Chondrocyte (in vitro differentiated cells): ENCODE measurements at places on chromosomes 3 and 15.

DNA sequence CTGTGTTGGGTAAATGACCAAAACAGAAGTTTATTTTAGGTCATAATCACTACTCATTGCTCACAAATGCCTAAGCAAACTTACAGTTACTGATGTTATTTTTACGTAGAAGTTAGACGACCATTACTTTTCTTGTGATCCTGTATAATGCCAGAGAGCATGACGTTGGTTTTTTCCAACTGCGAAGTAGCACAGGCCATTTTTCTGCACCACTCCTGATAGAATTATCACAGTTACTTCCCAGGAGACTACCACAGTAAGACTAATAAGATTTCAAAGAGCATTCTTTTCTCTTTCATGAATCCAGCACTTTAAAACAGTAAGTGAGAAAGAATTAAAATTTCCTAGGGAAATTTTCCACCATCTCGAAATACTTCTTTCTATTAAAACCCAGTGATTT lies 19.8 kb downstream of the CD200 start:
- no peak for DNase-seq

DNA sequence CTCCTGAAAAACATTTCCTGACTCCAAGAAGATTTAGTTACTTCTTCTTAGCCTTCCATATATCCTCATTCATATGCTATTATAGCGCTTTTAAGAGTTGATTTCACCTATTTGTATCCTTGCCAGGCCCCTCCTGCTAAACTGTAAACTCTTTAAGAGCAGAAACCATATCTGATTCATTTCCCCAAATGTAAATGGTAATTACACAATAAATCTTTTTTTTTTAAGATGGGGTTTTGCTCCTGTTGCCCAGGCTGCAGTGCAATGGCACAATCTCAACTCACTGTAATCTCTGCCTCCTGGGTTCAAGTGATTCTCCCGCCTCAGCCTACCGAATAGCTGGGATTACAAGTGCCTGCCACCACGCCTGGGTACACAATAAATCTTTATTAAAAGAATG lies 4.5 kb downstream of the DLEC1 start:
- no peak for DNase-seq

DNA sequence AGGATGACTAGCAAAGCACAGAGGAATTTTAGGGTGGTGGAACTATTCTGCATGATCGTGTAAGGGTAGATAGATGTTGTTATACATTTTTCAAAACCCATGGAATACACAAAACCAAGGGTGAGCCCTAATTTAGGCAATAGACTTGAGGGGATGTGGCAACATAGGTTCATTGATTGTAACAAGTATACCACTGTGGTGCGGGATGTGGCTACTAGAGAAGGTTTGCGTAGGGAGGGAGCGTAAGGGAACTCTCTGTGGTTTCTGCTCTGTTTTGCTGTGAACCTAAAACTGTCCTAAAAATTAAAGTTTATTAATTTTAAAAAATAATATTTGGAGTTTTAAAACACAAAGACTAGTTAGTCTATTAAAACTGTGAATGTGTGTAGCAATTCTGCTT lies 202.8 kb downstream of the PLCL2 start:
- no peak for DNase-seq

DNA sequence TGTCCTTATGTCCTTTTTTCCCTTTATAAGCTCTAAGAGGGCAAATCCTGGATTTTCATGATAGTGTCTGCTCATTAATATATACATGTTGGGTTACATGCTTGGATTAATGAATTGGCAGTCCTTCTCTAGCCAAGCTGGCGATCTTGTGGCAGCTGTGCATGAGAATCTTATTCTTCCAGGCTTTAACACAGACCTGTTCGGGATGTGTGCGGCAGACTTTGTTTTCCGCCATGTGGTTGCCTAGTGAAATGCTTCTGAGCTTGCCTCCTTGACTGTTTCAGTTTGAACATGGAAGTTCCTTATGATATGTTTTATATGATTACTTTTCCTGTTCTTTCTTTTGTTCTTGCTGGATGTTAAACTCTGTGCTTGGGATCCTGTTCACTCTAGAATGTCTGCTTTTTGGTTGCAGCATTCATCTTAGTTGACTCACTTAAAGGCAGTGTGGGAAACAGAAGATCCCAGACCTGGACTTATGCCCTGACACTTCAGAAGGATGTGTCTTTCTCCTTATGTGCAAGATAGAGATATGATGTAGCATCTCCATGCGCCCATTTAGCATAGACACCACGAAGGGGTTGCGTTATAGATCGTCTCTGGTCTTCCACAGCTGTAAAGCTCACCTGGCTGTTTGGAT lies 7.2 kb downstream of the CHCHD6 start:
- DNase-seq = no peak

GRCh38 chr15:45891766-45892165 lies 256.9 kb downstream of the SQOR start:
- no peak for DNase-seq

DNA sequence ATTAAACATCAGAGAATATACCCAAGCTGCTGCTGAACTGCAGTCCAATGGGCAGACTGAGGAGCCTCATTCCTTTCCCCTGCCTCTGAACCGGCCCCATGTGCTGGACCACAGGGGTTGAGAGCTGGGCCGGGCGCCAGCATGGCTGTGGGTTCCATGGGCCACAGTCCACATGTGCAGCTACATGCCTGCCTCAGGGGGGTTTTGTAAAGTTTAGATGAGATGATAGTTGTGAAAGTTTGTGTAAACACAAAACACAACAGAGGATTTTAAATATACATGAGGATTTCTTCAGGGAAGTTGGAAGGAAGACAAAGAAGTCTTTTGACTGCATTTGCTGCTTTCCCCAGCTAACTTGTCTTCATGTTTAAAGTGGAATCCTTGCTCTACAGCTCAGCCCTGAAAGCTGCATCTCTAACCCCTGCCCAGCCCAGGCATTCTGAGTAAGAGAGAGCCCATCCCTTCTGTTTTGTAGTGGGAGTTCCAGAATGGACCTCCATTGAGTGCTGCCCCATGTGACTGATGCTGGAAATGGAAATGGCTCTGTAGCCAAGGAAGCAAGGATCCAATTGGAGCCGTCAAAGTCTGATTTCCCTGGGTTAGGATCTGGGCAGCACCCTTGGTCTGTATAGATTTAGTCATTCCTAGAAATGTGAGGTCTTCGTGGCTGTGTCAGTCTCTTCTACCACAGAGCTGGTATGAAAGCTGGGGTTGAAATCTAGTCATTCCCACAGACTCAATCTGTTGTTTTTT lies 17.5 kb downstream of the SLC12A8 start:
- DNase-seq = no peak

DNA sequence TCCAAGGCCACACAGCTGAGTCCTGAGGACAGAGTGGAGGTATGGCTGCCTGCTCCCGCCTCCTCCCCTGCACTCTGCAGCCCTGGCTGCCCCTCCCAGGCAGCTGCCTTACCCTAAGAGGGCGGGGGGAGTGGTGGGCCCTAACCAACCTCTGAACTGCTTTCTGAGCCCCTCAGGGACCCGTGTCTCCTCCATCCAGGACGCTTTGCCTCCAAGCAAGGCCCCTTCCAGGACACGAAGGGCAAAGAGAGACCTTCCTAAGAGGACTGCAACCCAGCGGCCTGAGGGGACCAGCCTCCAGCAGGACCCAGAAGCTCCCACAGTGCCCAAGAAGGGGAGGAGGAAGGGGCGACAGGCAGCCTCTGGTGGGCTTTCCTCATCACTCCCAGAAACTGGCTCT lies 7.6 kb downstream of the NEIL1 start:
- DNase-seq = no peak

DNA sequence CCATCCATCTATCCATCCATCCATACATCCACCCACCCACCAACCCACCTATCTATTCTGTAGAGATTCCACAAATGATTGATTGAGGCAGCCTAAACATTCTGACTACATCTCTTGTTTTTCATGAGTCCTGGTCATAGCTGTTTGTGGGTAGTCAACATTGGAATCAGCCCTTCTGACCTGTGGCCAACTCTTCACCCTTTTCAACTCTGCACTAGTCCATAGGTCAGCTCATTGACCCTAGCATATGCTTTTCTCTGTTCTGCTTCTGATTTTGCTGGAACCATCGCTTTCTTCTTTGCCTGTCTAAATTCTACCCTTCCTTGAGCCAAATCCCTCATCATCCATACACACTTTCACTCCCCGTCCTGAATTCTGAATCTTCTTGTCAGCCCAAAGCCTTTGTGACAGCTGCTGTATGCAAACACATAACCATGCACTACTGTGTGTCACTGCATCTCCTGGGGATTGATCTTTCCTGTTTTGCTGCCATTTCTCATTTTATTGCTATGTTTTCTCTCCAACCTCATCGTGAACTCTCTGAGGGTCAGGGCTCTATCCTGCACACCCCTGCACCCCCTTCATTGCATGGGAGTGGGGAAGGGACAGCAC lies 16.8 kb upstream of the KCTD6 start:
- DNase-seq = no peak

GRCh38 chr3:192684151-192684550 lies 43.2 kb downstream of the FGF12 start:
- DNase-seq = no peak

GRCh38 chr3:17831366-17831765 lies 88.9 kb upstream of the TBC1D5 start:
- DNase-seq = no peak

DNA sequence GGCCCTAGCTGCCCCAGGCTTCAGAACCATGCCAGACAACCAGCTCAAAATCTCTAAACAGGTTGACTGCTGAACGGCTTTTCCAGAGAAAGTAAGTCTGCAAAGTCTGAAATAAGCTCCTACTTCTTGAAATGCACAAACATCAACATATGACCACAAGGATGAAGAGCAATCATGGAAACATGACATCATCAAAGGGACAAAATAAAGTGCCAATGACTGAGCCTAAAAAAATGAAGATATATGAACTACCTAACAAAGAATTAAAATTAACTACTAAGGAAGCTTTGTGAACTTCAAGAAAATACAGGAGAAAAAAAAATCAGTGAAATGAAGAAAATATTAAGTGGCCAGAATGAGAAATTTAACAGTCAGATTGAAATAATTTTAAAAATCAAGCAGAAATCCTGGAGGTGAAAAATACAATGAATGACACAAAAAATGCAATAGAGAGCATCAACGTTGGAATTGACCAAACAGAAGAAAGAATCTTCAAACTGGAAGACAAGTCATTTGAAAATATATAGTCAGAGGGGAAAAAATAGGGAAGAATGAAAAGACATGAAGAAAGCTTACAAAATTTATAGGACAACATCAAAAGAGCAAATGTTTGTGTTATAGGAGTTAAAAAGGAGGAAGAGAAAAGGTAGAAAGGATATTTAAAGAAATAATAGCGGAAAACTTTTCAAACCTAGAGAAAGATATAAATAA lies 364.2 kb downstream of the OCA2 start:
- DNase-seq = no peak

- no peak for DNase-seq
These were observed 3.7 kb downstream of the TLR9 start for GRCh38 chr3:52221563-52222318.

GRCh38 chr15:31317421-31318327 lies 9.0 kb upstream of the KLF13 start:
- no peak for DNase-seq

GRCh38 chr3:12394569-12395271 lies 89.6 kb upstream of the TSEN2 start:
- DNase-seq = no peak

GRCh38 chr3:110248666-110249065 lies 823.0 kb upstream of the NECTIN3 start:
- DNase-seq = no peak

- no peak for DNase-seq
These were observed 6.1 kb downstream of the MINDY4B start for GRCh38 chr3:150899141-150899540.

DNA sequence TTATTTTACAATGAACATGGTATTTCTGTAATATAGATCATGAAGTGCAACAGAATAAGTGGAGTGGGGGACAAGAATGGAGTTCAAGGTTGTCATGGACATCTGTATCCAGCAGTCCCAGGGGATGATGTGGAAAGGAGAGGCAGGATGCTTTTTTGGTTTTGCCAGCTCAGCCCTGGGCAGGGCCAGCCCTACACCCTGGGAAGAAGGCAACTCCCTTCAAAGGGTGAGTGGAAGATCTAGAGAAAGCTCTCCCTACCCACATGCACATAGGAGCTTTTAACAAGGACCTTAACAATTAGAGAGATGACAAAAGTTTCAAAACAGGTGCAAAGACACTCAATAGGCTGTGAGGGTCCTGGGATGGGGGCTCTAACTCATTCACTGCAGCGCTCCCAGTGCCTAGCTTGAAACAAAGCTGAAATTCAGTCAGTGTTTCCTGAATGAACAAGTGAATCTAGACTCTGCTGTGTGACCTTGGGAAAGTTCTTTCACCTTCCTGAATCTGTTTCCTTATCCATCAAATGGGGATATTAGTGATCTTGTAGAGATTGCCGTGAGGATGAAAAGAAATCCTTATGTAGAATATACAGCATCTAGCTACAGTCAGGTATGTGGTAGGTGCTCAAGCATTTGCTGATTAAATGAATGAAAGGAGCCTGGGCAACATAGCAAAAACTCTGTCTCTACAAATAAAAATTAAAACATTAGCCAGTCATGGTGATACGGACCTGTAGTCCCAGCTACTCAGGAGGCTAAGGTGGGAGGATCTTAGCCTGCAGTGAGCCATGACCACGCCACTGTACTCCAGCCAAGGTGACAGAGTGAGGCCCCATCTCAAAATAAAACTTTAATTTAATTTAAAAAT lies 14.3 kb downstream of the BHLHE40 start:
- no peak for DNase-seq

GRCh38 chr15:36332301-36332700 lies 247.1 kb upstream of the CDIN1 start:
- no peak for DNase-seq

DNA sequence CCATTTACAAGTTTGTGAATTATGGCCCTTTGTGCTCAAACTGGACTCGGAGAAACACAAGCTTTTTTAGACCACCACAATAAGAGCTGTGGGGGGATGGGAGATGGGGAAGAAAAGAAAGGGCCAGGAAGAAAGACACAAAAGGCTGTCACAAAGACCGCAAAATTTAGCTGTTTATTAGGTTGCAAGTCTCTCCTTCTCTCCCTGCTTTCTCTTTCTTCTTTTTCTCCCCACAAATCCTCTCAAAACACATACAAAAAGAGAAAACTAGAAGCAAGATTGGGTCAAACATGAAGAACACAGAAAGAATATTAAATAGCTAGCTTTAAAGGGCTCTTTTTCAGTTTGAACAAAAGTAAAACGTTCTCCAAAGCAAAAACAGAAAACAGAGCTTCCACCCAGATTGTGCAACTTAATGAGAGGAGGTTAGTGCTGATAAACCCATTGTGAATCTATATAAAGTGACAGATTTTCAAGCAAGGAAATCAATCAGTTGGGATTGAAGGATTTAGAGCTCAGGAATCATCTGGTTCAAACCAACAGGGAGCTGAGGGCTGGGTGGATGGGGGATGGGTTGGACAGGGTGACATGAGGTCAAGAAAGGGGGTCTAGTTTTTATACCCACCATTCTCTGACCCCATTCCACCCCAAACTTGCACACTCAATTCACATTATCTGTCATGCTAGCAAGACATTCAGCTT lies 87.3 kb downstream of the DHX30 start:
- no peak for DNase-seq
